ENCODE measurements at places on chromosomes 12 and 14. TPM values are rescaled to one million over a fixed set of nuclear protein-coding genes. Genes with fewer than 3 reads are reported as not detected.

NGB gene
- 17.8 TPM for total RNA-seq

RIPK3 gene
- total RNA-seq = 0.69 TPM

TEX52 gene
- total RNA-seq = not detected

SLC10A1 gene
- total RNA-seq = not detected

GDF3 gene
- not detected for total RNA-seq

COA8 gene
- total RNA-seq = 48.2 TPM

HOXC10 gene
- not detected for total RNA-seq

STAC3 gene
- total RNA-seq = 1.4 TPM

CELA1 gene
- total RNA-seq = not detected

RNASE7 gene
- total RNA-seq = not detected

FOXN4 gene
- 0.23 TPM for total RNA-seq

IL26 gene
- not detected for total RNA-seq

C12orf75 gene
- total RNA-seq = 36.7 TPM

SERPINA10 gene
- not detected for total RNA-seq

TEX22 gene
- total RNA-seq = 0.46 TPM

TSPAN8 gene
- 0.69 TPM for total RNA-seq

Measured in diencephalon (tissue), 1 donor.